ENCODE measurements at places on chromosomes 5 and 9.

- no peak for DNase-seq
These were observed 9.3 kb upstream of the NEUROG1 start for GRCh38 chr5:135545099-135545498.

DNA sequence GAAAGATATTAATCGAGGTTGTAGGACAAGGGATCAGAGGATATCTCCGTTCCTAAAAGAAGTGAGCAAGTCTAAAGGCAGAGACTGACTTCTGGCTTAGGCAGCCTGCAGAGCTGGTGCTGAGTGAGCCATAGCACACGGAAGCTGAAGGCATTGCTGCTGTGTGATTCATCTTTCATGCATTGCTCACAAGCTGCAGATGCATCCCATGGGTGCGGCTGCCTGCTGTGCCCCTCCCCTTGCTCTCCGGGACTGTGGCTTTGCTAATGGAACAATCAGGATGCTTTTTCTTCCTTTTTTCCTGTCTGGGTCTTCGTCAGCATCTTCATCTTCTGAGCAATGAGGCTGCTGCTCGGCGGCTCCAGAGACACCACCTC is 341.4 kb downstream of the DIRAS2 start:
- no peak for DNase-seq

DNA sequence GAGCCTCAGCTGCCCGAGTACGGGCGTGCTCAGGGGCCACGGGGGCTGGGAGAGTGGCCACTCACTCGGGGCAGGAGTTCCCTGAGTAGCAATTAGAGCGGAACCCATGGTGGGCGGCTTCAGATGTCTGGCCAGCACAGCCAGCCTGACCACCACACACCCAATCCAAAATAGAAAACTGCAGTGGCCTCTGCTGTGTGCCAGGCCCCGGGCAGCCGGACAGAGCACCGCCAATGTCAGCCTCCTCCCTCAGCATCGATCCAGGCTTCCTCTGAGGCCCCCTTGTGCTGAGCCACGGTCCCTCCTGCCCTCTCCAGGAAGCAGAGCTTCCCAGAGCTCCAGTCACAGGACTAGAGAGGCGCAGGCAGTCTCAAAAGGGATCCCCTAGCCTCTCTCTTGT is 2.7 kb downstream of the ADAMTS2 start:
- DNase-seq, result no peak

- DNase-seq, result no peak
These were observed 271.4 kb downstream of the CSNK1G3 start for GRCh38 chr5:123783421-123783820.

GRCh38 chr9:26760675-26761074 is 131.9 kb downstream of the CAAP1 start:
- DNase-seq, result no peak

GRCh38 chr5:1867114-1867814 is 15.5 kb downstream of the IRX4 start:
- DNase-seq, result no peak

DNA sequence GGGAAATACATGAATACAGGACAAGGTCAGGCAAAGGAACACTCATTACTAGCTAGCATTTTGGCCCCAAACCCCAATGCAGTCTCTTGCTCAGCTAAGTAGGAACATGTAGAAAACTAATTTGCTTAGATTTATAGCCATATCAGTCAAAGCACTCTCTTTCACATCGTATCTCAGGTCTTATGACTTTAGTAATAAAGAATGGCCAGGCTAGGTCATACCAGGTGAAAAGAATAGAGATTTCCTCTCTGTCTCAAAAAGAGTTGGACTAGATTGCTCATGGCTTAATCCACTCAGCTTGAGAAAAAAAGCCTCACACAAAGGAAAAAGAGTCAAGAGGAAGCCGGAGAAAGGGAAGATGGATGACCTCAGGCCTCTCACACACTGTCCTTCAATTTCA is 772.7 kb upstream of the SEMA6A start:
- DNase-seq, result no peak

DNA sequence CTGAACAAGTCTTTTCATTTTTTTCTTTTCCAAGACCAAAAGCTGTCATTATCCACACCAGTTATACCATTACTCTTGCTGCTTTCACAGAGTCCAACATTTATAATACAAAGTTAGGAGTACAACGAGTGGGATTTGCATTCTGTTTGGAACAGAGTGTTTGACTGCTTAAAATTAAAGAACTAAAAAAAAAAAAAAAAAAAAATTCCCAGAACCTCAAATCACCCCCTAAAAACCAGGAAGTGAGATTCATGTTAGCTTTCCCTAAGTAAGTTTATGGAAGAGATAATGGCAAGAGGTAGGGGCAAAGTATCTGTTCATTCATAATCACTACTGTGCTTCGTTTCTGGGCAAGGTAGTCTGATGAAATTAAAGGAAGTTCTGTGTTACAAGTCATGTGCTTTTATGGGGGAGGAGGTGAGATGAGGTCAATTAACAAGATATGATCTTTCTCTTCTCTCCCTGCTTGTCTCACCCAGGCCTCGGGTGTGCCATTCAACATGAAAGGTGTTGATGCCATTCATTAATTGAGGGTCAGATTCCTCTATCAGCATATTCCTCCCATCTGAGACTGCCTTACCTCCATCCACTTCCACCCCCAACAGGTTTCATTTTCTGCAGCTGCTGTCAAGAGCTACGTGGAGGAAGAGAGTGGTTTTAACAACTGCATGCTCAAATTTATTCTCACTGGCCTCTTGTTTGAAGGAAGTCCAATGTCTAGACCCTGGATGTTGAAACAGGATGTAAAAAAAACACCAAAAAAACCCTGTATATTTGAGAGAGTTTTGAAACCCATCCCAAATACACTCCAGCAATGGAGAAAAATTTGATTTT is 58.1 kb downstream of the MARCHF3 start:
- peak; percentile 3 for DNase-seq

DNA sequence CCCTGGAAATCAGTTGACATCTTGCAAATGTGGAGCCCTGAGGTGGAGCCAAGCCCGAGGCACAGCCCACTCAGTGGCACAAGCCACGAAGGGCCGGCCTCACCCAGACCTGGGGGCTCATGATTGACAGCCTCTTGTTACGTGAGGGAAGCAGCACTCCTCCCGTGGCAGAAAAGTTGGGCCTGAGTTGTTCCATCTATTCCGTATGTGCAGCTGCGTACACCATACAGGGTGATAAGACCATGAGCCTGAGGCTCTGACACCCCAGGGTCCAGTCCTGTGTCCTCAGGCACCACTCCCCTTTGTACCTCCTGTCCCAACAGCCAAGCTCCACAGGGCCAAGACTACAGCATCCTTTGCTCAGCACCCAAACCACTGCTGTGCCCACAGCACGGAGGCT is 1.9 kb upstream of the ORM2 start:
- DNase-seq, result no peak
